ENCODE measurements at places on chromosomes 12 and 14.

DNA sequence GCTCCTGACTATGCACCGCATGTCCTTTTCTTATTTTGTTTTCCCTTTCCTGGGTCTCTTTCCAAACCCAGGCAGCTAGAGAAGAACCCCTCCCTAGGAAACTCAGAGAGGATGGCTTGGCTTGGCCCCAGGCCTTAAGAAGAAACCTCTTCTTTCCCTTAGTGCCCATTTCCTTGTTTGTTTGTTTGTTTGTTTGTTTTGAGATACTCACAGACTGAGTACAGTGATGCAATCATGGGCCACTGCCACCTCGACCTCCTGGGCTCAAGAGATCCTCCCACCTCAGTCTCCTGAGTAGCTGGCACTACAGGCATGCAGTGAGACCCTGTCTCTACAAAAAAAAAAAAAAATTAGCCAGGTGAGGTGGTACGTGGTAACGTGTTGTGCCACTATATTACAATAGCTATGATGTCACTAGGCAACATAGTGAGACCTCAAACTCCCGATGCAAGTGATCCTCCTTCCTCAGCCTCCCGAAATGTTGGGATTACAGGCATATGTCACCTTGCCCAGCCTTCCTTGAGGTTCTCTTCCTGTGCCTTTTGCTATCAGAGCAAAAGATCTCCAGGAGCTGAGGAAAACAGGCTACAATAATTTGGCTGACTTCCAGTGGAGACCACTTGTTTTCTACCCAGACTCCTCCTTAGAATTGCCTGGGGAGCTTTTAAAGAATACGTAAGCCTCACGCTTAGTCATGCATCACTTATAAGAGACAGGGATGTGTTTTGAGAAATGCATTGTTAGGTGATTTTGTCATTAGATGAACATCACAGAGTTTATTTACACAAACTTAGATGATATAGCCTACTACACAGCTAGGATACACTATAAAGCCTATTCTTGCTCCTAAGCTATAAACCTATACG lies 34.5 kb upstream of the LGALS3 start:
- no peak for DNase-seq

DNA sequence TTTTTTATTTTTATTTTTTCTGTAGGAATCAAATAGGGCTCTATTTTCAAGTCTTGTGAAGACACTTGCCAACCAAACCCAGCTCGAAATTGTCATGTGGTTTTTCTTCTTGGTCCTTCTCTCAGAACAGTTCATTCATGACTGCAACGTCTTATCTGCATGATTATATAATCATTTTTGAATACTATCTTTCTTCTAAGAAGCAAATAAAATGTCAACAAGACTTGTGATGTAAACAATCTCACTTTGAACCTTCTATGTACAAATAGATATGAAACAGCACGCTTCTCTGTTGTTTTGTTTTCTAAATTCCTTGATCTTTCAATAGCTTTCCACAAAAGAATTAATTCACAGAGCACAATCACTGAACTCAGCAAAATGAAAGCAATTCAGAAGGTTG lies 320.7 kb downstream of the SOX5 start:
- DNase-seq, result no peak

GRCh38 chr12:68814490-68815231 lies 6.7 kb downstream of the MDM2 start:
- no peak for DNase-seq

DNA sequence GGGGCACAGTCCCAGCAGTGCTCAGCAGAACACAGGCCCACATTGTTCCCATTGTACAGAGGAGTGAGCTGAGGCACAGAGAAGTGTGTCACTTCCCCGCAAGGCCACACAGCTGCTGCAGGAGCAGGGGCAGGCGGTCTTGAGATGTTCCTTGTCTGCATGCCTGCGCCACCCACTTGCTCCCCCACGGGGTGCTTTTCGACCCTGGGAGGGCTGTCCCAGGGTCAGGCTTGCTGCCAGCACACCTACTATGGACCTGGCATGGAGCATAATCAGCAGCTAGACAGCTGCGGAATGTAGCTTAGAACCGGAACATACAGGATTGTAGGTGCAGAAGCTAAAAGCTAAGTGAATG lies 7.8 kb upstream of the EP400 start:
- DNase-seq, result no peak

- no peak for DNase-seq
These were observed 157.1 kb downstream of the CALM1 start for GRCh38 chr14:90553921-90554336.

GRCh38 chr12:80262346-80262745 lies 163.0 kb downstream of the OTOGL start:
- no peak for DNase-seq

- no peak for DNase-seq
These were observed 136.0 kb downstream of the TSPAN9 start for GRCh38 chr12:3213188-3213587.

DNA sequence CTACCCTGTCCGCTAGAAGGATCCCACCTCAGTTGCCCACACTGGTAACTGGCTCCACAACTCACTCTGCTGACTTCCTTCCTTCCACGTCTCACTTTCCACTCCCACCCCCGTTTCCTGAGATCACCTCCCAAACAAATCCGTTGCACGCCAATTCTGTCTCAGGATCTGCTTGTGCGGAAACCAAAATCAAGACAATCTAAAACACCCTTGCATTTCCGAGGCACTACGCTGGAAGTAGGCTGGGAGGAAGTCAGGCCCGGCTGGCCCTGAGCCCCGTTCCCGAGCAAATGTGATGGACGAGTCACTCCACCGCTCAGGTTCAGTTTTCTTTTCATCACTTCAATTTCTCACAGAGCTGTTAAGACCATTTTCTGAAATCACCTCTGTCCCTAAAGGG lies 23.1 kb downstream of the ABCB9 start:
- DNase-seq, result no peak

GRCh38 chr12:25243680-25243990 lies 7.1 kb downstream of the KRAS start:
- no peak for DNase-seq

DNA sequence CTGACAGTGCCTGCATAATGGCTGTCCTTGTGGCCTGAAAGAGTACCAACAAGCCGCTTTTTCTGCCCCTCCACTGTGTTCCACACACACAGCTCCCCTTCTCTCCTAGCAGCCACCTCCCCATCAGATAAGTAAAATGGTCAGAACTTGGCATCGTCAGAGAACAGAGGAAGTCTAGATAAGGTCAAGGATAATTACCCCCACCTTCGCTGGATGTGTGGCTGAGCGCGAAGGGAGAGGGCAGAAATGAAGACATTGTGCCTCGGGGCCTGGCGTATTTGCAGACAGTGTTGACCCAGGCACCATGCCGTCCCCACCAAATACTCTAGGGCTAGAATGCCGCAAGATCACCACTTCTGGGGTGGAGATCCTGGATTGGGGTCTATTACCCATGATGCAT lies 30.6 kb downstream of the FBXO21 start:
- no peak for DNase-seq

- no peak for DNase-seq
These were observed 54.9 kb downstream of the RAB35 start for GRCh38 chr12:120061575-120062214.

DNA sequence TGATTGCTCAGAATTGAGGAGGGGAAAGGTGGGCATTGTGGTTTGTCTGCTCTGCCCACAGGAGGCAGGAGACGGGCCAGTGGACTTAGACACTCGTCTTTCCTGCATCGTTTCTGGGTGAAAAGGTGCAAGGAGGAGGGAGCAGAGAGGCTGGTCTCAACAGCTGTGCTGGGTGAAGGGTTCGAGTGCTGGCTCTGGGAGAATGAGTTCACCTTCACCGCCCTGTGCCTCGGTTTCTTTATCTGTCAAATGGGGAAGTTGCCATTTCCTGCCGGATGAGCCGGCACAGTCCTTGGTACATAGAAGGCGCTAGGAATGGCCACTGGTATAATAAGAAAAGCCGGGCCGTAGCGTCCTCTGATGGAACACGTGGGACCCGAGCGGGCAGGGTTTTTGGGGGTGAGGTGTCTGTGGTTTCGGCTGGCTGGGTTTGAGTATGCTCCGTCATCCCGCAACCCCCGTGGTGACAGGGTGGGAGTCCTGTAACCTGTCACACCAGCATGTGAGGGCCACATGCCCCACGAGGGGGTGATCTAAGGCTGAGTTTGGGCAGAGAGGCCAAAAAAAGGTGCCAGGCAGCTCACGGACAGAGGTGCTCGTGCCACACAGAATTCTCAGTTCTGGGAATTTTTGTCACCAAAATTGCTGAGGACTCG lies 7.3 kb downstream of the BCL7A start:
- DNase-seq, result no peak

DNA sequence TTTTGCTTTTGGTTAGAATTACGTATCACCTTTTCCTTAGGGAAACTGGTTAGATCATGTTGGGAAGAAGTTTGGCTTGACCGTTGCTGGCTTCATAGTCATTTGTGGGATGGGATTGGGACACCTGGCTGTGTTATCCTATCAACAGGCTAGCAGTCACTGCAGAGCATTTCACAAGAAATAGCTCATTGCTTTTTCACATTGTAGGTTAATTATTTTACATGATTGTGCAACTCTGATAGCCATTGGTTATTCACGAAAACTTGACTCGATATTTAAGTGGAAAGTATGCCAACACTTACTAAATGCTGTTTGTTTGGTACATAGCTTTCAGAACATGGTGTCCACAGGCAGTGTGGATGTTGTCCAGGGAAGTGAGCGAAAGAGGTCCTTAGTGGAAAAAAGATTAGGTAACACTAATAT lies 89.4 kb downstream of the NKX2-1 start:
- no peak for DNase-seq

DNA sequence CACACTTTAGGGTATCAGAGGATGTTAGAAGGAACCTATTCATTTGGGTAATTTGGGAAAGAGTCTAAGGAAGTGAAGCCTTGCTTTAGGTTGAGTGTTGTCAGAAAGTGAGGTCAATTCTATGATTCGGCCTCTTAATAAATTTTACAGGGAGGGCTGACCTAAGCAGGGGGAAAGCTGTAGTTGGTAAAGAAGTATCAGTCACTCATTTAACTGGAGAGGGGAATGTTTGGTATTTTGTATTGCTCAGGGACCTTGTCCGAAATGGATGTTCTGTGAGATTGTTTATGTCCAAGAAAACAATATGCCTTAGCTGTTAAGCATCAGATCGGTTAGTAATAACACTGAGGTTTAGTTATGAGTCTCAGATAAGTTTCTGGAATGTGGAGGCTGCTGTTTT lies 7.3 kb downstream of the CAND1 start:
- no peak for DNase-seq

GRCh38 chr14:52395728-52396127 lies 81.6 kb downstream of the PTGER2 start:
- no peak for DNase-seq

DNA sequence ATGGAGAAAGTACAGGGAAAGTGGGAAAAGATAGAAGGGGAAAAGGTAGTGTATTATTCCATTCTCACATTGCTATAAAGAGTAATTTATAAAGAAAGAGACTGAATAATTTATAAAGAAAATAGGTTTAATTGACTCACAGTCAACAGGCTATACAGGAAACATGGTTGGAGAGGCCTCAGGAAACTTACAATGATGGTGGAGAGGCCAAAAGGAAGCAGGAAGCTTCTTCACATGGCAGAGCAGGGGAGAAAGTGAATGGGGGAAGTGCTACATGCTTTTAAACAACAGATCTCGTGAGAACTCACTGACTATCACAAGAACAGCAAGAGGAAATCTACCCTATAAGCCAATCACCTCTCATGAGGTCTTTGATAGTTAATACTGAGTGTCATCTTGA lies 725.0 kb upstream of the FLRT2 start:
- no peak for DNase-seq

GRCh38 chr12:15356951-15357364 lies 34.6 kb downstream of the PTPRO start:
- no peak for DNase-seq

DNA sequence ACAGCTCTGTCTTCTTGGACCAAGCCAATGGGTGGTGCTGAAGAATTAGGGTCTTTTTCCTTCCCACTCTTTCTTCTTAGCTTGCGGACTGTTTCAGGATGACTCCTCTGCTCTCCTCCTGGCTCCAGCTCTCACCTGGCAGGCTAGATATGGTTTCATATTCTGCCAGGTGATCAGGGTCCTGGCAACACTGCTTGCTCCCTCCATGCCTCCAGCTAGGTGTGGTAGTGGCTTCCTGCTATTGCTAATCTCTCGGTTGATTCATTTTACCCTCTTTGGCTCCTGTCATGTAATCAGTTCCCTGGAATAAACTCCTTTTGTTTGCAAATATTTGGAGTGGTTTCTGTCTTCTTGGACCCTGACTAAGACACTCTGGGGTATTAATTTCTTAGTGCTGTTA lies 4.3 kb upstream of the GZMH start:
- no peak for DNase-seq

GRCh38 chr12:19440916-19441315 lies 1.6 kb downstream of the AEBP2 start:
- DNase-seq, result no peak

- DNase-seq, result no peak
These were observed 71.8 kb downstream of the BICD1 start for GRCh38 chr12:32178341-32179010.

DNA sequence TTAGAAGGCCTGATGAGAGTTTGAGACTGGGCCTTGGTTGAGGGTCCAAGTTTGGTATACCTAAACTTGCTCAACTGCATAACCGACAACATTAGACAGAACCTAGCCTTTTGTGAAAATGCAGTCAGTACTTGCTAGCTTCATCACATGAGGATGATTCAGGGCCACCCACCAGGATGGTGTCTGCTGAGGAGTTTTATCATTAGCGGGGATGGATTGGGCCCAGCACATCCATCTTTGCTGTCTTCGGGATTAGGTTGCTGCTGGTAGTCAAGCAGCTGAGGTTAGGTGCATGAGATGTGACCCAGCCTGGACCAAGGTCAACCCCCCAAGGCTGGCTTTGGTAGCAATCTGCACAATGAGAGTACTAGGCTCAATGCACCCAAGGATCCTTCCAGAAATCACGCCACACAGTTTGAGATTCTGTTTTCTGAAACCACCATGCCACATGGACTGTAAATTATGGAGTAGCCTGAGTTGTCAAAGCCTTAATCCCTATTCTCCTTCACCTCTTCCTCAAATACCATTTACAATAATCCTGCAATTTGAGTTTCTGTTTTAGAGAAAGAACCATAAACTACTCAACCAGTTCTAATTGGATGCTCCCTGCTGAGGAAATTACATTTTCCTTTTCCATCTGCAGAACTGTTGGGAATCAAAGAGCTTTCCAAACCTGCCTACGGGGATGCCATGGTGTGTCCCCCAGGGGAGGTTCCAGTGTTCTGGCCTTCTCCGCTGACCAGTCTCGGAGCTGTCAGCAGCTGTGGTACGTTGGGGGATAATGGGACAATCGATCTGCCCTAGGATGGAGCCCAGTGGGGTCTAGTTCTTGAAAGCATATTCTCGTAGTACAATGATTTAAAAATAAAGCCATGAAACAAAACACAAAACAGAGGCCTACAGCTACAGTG lies 61.7 kb downstream of the DGLUCY start:
- no peak for DNase-seq

GRCh38 chr14:65184032-65184764 lies 81.9 kb upstream of the MAX start:
- DNase-seq, result no peak

GRCh38 chr12:128326406-128326805 lies 59.4 kb downstream of the TMEM132C start:
- DNase-seq, result no peak

- no peak for DNase-seq
These were observed 14.5 kb downstream of the EGLN3 start for GRCh38 chr14:33936391-33936790.

GRCh38 chr12:4024701-4025100 lies 151.5 kb upstream of the PARP11 start:
- DNase-seq, result no peak

GRCh38 chr14:38442208-38442607 lies 186.3 kb upstream of the CLEC14A start:
- DNase-seq, result no peak

- no peak for DNase-seq
These were observed 24.8 kb downstream of the SLC39A9 start for GRCh38 chr14:69423279-69423678.

GRCh38 chr12:86903159-86903558 lies 647.0 kb upstream of the MGAT4C start:
- DNase-seq, result no peak
